ENCODE measurements at places on chromosomes 12 and 14. TPM values are rescaled to one million over a fixed set of nuclear protein-coding genes. Genes with fewer than 3 reads are reported as not detected.

DLK1 gene
- total RNA-seq: not detected

KCNK10 gene
- not detected for total RNA-seq

FLRT2 gene
- 21.2 TPM for total RNA-seq

KRT80 gene
- total RNA-seq: 0.71 TPM

GRCh38 chr12:41769810-41770209 lies 374.9 kb downstream of the GXYLT1 start:
- no peaks in the 10 kb centered on the region for H3K36me3 ChIP-seq
- no peak overlapping the region for H3K4me3 ChIP-seq
- no peak overlapping the region for H3K27ac ChIP-seq
- no peak for DNase-seq
- peaks cover 2% of the 10 kb centered on the region for H3K4me1 ChIP-seq
- H3K27me3 ChIP-seq: no peaks in the 10 kb centered on the region

DNA sequence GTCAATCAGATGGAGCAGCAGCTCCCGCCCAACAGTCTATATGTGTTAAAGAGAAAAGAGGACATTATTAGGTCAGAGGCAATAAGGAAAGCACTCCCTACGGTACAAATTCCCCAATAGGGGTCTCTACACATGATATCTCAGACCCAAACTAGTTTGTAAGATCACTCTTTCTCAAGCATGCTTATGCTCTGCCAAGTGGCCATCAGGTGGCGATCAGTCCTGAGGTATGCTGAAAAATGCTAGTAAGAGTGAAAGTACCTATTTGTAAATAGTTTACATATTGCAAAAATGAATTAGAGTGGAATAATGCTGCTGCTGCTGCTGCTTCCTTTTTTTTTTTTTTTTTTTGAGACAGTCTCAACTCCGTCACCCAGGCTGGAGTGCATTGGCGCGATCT lies 61.0 kb downstream of the CPM start:
- DNase-seq: no peak
- H3K36me3 ChIP-seq: no peaks in the 10 kb centered on the region
- no peak overlapping the region for H3K27ac ChIP-seq
- no peaks in the 10 kb centered on the region for H3K27me3 ChIP-seq
- H3K4me1 ChIP-seq: no peaks in the 10 kb centered on the region
- no peak overlapping the region for H3K4me3 ChIP-seq

DNA sequence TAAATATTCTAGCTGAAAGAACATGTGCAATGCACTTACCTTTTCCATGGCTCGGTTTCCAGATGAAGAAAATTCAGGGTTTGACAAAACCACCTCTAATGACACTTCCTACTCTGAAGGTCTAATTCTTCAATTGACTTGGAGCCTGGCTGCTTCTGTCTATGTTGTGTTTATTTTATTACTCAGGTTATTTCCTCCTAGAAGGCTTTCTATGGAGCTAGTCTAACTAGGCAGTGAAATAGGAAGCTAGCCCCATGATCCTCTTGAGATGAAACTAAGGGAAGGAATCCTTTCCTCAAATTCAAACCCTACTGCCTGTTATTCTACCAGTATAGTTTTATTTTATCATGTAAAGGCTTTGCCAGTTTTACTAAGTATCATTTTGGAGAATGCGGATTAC lies 20.9 kb upstream of the IFNG-AS1 start:
- no peak overlapping the region for H3K4me3 ChIP-seq
- no peak for DNase-seq
- no peaks in the 10 kb centered on the region for H3K4me1 ChIP-seq
- no peak overlapping the region for H3K27ac ChIP-seq
- no peaks in the 10 kb centered on the region for H3K27me3 ChIP-seq

GRCh38 chr12:106280106-106280505 lies 22.4 kb upstream of the TCP11L2 start:
- DNase-seq: no peak
- H3K27ac ChIP-seq: no peak overlapping the region
- no peaks in the 10 kb centered on the region for H3K4me1 ChIP-seq
- H3K27me3 ChIP-seq: no peaks in the 10 kb centered on the region
- H3K4me3 ChIP-seq: no peak overlapping the region

DNA sequence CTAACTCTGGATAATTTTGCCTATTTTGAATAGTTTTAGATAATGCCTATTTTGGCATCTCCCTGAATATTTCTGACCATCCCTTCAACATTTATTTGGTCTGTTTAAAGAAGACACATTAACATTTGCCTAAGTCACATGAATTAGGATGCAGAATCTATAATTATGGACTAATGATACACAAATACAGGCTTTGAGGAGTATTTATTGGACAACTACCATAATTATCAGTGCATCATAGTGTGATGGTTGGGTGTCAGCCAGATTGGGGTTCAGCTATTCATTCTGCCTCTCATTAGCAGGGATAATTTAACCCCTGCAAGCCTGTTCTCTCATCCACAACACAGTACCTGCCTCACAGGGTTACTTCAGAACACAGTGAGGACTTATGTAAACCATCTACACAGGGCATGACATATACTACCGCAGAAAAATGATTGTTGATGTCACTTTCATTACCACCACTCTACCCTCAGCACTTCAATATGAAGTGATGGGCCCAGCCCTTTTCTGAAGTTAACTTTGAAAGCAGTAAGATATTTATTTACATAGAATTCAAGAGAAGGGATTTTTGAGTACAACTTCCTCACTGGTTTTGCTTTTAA lies 14.4 kb downstream of the PRKCH start:
- no peaks in the 10 kb centered on the region for H3K36me3 ChIP-seq
- no peak overlapping the region for H3K27ac ChIP-seq
- no peaks in the 10 kb centered on the region for H3K4me1 ChIP-seq
- H3K4me3 ChIP-seq: no peak overlapping the region
- DNase-seq: no peak

DNA sequence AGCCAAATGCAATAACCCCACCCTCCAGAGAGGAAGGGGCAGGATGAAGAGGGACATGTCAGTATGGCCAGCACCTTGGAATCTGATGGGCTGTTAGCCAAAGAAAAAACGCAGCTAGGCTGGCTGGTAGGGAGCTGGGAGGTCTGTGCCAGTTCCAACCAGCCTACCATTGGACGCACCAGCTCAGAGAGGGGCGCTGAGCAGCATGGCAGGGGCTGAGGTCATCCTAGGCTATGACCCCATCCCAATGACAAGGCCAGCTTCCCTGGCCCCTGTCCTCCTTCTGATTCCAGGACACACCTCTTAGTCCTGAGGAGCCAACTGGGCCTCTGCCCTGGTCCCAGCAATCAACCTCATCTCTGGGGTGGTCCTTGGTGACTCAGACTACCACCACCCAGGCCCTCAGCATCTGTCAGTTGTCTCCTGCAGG lies 12.2 kb downstream of the ACTN1 start:
- no peak overlapping the region for H3K4me3 ChIP-seq
- H3K4me1 ChIP-seq: peaks cover 11% of the 10 kb centered on the region
- peak; percentile 73 for DNase-seq
- H3K27ac ChIP-seq: peak overlapping the region; percentile 88
- no peaks in the 10 kb centered on the region for H3K27me3 ChIP-seq
- H3K36me3 ChIP-seq: no peaks in the 10 kb centered on the region

Data from aorta (tissue), 5 donors.